Smooth muscle cell of trachea (primary cell): ENCODE measurements at places on chromosomes 3 and 15. TPM values are rescaled to one million over a fixed set of nuclear protein-coding genes. Genes with fewer than 3 reads are reported as not detected.

Gene ATP13A5
- not detected in 2 replicates for total RNA-seq

Gene FANCD2OS
- not detected in 2 replicates for total RNA-seq

Gene C3orf85
- not detected in 2 replicates for total RNA-seq

Gene EFHB
- 0.15 and 0.17 TPM in 2 replicates for total RNA-seq

Gene TTLL13
- total RNA-seq: not detected in 2 replicates

Gene SNAP23
- 76.9 and 101 TPM in 2 replicates for total RNA-seq

Gene TM6SF1
- total RNA-seq: 3.0 and 3.3 TPM in 2 replicates

Gene CCRL2
- 0.29 and 0.83 TPM in 2 replicates for total RNA-seq

Gene MASP1
- 33.2 and 178 TPM in 2 replicates for total RNA-seq

Gene RASGRF1
- total RNA-seq: under 0.01 TPM in 1 of 2 replicates, not detected in the other

Gene COLQ
- total RNA-seq: 0.15 and 0.66 TPM in 2 replicates

Gene TMEM266
- total RNA-seq: 0.29 and 0.66 TPM in 2 replicates

Gene LRRC2
- under 0.01 and 0.99 TPM in 2 replicates for total RNA-seq

Gene CPNE4
- total RNA-seq: not detected in 2 replicates

Gene KBTBD13
- under 0.01 and 0.17 TPM in 2 replicates for total RNA-seq

Gene VPS8
- total RNA-seq: 74.3 and 76.7 TPM in 2 replicates

Gene SLC22A13
- 0.73 and 1.2 TPM in 2 replicates for total RNA-seq

Gene PAQR9
- total RNA-seq: 0.15 and 0.17 TPM in 2 replicates

Gene ALDH1L1
- not detected in 2 replicates for total RNA-seq

Gene COL6A5
- not detected in 2 replicates for total RNA-seq

Gene DISP2
- under 0.01 and 2.2 TPM in 2 replicates for total RNA-seq

Gene CYP8B1
- total RNA-seq: not detected in 2 replicates

Gene COX17
- 6.8 and 11.2 TPM in 2 replicates for total RNA-seq

Gene RTP4
- 2.8 and 3.3 TPM in 2 replicates for total RNA-seq

Gene LRTM1
- total RNA-seq: not detected in 2 replicates

Gene TYRO3
- 10.0 and 18.0 TPM in 2 replicates for total RNA-seq

Gene LNP1
- total RNA-seq: 5.0 and 6.8 TPM in 2 replicates

Gene ATP8B4
- 3.2 and 7.4 TPM in 2 replicates for total RNA-seq

Gene SENP2
- 33.7 and 40.6 TPM in 2 replicates for total RNA-seq

Gene REC114
- not detected in 2 replicates for total RNA-seq

Gene SLC12A1
- total RNA-seq: not detected in 2 replicates

Gene FOXL2NB
- not detected in 2 replicates for total RNA-seq

Gene PLA2G4D
- not detected in 2 replicates for total RNA-seq

Gene SLC22A14
- total RNA-seq: 0.15 TPM in 1 of 2 replicates, not detected in the other

Gene CADM2
- 0.15 and 0.17 TPM in 2 replicates for total RNA-seq

Gene STRC
- 0.17 TPM in 1 of 2 replicates, not detected in the other for total RNA-seq

Gene AQR
- 20.2 and 29.8 TPM in 2 replicates for total RNA-seq

Gene NRG4
- total RNA-seq: 0.15 TPM in 1 of 2 replicates, not detected in the other

Gene FEZF2
- not detected in 2 replicates for total RNA-seq

Gene CHL1
- 3.3 and 8.9 TPM in 2 replicates for total RNA-seq

Gene DHFR2
- 7.0 and 7.6 TPM in 2 replicates for total RNA-seq

Gene A4GNT
- total RNA-seq: not detected in 2 replicates

Gene MESP2
- total RNA-seq: 0.58 and 1.3 TPM in 2 replicates

Gene RASGRP1
- under 0.01 TPM in 2 replicates for total RNA-seq

Gene CYP11A1
- 0.83 and 1.0 TPM in 2 replicates for total RNA-seq

Gene TMEM207
- not detected in 2 replicates for total RNA-seq

Gene DTX3L
- 26.5 and 27.5 TPM in 2 replicates for total RNA-seq

Gene PLA2G4E
- total RNA-seq: under 0.01 TPM in 1 of 2 replicates, not detected in the other

Gene KAT2B
- 12.2 and 19.3 TPM in 2 replicates for total RNA-seq

Gene ACTC1
- not detected in 2 replicates for total RNA-seq

Gene GOLGA8O
- total RNA-seq: 0.50 TPM in 1 of 2 replicates, not detected in the other

Gene HIGD2B
- 0.15 TPM in 1 of 2 replicates, not detected in the other for total RNA-seq

Gene ZNF502
- total RNA-seq: 3.6 and 6.0 TPM in 2 replicates

Gene MEGF11
- total RNA-seq: not detected in 2 replicates

Gene ETFA
- 133 and 142 TPM in 2 replicates for total RNA-seq
